ENCODE measurements at places on chromosomes 1 and 21.

GRCh38 chr1:205998457-205999241 lies 4.5 kb downstream of the RAB7B start:
- no peak for DNase-seq

- no peak for DNase-seq
Observed at GRCh38 chr1:106266786-106267185, 789.7 kb upstream of the PRMT6 start.

- DNase-seq, result no peak
Observed at GRCh38 chr1:36876990-36877389, 157.3 kb downstream of the GRIK3 start.

DNA sequence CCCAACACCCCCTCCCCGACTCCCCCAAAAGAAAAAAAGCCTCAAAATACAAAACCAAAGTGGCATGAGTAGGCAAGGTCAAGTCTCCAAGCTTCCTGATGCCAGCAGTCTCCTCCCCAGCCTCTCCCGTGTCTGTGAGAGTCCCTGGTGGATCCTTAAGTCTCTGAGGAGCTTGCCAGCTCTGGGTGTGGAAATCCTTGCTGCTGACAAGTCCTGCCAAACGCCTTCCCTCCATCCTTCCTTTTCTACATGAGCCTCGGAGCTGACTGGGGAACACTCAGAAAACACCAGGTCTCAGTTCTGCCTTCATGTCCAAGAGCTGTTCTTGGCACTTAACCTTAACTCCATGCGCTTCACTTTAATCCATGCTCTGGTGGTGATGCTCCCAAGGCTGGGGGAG lies 3.7 kb upstream of the ETV3L start:
- no peak for DNase-seq

DNA sequence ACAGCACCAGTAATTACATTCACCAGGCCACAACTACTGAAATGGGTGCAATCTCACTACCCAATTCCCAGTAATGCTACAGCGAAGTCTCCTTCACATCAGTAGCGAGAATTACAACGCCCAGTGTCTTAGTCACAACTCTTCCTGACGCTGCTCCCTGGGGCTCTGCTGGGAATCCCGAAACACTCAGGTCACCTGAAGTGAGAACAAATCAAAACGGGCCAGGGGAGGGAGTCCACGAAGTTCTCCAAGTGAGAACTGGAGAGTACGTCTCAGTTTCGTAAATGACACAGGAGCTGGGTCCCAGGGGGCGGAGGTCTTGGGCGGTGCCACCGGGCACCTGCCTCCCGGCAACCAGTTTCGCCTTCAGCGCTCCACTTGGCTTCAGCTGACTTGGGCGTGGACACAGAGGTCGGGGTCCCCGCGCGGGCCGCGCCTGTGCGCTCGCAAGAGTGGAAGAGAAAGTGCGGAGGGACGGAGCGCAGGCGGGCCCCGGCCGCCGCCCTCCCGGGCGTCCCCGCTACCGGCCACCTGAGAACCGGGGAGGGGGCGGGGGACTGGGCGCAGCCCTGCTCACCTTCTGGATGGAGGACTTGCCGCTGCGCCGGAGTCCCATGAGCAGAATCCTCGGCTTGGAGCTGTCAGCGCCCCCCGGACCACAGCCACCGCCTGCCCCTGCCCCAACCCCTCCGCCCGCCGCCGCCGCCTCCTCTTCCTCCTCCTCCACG lies 575 bp downstream of the RRAGC start:
- no peak for DNase-seq

- DNase-seq, result no peak
Observed at GRCh38 chr1:201360486-201360885, 17.0 kb downstream of the TNNT2 start.

- no peak for DNase-seq
Observed at GRCh38 chr1:93813076-93813475, 65.9 kb downstream of the DNTTIP2 start.

- DNase-seq, result no peak
Observed at GRCh38 chr1:11977625-11978024, 2.6 kb upstream of the MFN2 start.
